Immature natural killer cell (primary cell): ENCODE measurements at places on chromosomes 6 and 20.

GRCh38 chr20:40339661-40340449 is 349.2 kb downstream of the MAFB start:
- DNase-seq: no peak

DNA sequence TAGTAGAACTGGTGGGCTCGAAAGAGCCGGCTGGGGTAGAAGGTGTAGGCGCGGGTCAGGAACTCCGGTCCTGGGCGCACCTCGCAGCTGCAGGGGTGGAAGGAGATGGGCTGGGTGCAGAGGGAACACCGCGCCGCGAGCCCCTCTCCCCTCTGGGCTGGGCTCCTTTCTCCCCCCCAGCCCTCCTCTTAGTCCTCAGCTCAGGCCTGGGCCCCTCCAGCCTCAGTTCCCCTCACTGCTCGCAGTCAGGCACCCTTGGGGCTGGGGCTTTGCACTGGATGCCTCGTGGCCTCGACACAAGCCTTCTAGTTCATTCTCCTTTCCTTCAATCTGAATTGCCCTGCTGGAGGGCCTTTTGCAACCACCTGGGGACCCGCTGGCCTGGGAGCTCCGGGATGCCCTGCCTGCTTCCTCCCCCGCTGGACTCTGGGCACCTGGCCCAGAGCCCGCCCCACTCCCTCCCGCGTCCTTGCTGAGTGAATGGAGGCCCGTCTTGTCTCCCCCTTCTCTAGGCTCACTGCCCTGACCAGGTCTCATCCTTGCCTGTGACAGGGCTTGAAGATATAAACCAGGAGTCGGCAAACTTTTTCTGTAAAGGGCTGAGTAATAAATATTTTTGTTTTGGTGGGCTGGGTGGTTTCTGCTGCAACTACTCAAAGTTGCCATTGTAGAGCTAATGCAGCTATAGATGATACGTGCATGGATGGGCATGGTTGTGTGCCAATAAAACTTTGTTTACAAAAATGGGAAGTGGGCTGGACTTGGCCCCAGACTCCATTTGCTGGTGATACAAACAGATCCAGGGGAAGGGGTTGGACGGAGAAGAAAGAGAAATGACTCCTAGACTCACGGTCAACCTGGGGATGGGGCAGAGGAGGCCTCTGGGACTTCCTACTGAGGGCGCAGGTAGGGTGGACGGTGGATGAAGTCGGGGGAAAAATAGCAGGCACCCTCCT is 47.3 kb downstream of the APCDD1L start:
- no peak for DNase-seq

GRCh38 chr6:40990301-40990700 is 48.7 kb downstream of the UNC5CL start:
- DNase-seq: no peak

- DNase-seq: no peak
Measured at GRCh38 chr6:98358173-98358572, 476.2 kb upstream of the POU3F2 start.

- no peak for DNase-seq
Measured at GRCh38 chr6:109998159-109998785, 20.2 kb downstream of the GPR6 start.

GRCh38 chr6:38736951-38737350 is 21.8 kb downstream of the DNAH8 start:
- no peak for DNase-seq

GRCh38 chr6:149234051-149234962 is 83.2 kb upstream of the TAB2 start:
- no peak for DNase-seq
